ENCODE measurements at places on chromosomes 13 and 19.

DNA sequence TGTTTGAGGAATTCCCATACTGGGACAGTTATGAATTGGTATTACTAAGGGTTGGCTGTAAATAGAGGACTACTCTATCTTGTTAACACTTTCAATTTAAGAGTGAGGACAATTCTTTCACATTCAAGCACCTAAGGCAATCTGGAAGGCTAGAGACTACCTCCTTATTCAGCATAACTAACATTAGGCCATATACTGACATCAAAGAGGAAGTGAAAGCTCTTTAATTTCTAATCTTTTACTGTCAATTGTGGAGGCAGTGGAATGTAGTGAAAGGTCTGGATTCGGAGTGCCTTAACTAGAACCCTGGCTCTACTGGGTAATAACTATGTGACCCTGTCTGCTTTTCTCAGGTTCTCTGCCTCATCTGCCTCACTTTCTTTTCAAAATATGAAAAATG, 134.0 kb downstream of the UFM1 start:
- DNase-seq: no peak

GRCh38 chr13:103326326-103326725, 260.1 kb upstream of the SLC10A2 start:
- no peak for DNase-seq

- DNase-seq: no peak
These were observed 361.6 kb downstream of the TDRD3 start for GRCh38 chr13:60758637-60759036.

DNA sequence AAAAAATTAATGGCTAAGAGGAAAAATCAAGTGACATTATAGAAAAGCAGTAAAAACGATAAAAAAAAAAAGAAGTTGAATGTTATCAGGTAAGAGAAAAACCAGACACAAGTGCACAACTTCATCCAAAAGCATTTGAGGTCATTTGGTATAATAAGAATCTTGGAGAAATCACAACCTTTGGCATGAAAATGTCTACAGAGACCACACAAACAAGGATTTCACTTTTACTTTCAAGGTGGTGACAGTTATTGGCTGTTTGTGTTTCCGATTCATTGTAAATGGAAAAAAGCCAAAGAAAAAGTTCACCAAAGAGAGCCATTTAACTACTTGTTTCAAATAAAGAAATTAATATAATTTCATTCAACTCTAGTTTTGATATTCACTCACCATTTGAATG, 1193.5 kb downstream of the PCDH9 start:
- no peak for DNase-seq

GRCh38 chr13:112117955-112118302, 51.0 kb downstream of the SOX1 start:
- DNase-seq: no peak

DNA sequence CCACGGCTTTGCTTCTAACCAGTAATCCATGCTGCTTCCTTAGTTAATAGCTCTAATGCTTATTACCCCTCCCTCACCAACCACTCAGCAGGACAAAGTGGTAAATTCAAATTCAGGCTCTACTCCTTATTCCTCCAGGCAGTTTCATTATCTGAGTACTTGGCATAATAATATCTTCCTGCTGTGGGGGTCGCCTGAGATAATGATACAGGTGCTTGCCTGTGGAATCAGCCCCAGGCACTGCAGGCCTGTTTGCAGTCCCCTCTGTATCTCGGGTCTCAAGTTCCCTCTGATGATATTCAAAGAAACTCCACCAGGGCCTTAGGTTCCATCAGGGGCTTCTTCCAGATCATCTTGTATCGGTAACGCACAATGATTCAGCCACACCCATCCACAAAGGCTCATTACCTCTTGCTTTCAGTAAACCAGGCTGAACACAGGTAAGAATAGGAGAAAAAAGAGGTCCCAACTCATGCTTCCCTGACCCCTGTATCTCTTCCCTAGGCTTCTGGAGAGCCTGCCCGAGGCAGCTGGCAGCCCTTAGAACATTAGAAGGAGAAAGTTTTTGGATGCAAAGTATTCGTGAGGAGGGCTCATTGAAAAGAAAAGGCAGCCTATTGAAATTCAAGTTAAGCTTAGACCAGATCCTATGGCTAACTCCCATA, 14.3 kb upstream of the FOXO1 start:
- DNase-seq: no peak

DNA sequence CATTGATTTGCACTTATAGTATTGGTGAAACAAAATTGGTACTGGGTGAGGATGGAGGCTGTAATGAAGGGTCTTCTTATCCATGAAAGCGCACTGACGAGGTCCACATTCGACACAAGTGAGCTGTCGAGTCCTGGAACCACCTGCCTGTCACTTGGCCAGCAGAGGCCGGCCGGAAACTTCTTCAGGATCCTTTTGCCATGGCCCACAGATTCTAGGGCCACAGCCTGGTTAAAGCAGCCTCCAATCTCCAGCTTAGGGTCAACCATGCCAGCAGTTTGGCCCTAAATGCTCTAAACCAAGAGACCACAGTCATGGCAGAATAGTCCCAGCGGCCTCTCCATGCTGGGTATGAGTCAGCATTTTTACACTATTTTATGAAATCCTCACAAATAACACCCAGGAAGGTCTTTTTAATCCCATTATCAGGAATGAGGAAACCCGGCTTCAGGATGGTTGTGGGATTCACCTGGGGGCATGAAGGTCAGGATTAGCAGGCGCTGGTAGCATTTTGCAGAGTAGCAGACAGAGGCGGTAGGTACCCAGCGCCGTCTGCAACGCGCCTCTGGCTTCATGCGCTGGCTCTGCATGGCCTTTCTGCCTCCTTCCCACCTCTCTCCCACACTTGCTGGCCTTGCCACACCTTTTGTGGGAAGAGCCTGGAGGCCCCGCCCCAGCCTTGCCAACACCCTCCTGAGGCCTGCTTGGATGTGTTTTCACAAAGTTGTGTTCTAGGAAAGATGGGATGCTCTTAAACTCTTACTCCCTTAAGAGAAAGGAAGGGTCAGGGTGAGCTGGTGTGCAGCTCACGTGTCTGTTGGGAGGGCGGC, 15.2 kb downstream of the GAS6 start:
- DNase-seq: no peak

DNA sequence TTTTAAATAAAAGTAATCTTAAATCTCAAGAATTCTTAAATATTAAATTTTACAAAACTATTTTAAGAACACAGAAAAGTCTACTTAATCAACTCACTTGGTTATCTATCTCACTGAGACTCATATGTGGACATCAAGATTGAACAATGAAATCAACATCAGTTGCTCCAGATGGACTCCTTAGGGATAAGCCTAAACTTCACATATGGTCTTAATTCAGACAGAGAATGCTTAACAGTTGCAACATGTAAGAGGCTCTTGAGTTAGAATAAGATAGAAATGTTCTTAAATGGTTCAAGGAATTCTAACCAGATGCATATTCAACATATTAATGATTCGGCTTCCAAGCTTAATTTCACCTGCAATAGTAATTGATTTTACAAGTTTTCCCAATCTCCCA, 1730.9 kb downstream of the PCDH9 start:
- DNase-seq: peak; percentile 16

GRCh38 chr13:37709318-37709717, 110.8 kb upstream of the POSTN start:
- DNase-seq: no peak

DNA sequence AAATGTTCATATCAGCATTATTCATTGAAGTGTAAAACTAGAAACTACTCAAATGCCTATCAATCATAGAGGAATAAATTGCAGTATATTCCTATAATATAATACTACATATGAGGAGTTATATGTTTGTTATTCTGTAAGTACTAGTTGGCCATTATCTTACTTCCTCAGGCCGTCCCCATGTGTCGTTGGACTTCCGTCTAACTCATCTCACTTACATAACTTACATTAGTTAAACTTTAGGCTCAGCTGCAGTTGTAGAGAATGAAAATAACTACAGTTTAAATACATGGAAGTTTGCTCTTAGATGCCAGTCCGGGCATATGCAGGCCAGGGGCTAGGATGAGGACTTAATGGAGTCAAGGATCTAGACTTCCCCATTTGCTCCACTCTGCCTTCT, 8.6 kb upstream of the EPSTI1 start:
- DNase-seq: no peak

DNA sequence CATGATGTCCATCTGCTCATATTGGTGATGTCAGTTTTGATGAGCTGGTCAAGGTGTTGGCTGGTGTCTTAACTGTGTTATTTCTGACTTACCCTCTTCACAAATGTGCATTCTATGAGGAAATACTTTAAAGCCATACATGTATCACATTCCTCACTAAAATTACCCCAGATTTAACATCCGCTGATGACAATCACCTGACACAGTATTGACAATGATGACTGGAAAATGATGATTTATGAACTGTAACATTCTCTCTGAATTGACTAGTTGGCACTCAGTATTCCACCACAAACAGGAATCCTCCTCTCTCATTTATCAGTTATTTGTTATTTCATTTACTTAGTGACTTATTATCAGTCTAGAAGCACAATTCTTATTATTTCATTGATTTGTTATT, 117.3 kb downstream of the ITGBL1 start:
- no peak for DNase-seq

DNA sequence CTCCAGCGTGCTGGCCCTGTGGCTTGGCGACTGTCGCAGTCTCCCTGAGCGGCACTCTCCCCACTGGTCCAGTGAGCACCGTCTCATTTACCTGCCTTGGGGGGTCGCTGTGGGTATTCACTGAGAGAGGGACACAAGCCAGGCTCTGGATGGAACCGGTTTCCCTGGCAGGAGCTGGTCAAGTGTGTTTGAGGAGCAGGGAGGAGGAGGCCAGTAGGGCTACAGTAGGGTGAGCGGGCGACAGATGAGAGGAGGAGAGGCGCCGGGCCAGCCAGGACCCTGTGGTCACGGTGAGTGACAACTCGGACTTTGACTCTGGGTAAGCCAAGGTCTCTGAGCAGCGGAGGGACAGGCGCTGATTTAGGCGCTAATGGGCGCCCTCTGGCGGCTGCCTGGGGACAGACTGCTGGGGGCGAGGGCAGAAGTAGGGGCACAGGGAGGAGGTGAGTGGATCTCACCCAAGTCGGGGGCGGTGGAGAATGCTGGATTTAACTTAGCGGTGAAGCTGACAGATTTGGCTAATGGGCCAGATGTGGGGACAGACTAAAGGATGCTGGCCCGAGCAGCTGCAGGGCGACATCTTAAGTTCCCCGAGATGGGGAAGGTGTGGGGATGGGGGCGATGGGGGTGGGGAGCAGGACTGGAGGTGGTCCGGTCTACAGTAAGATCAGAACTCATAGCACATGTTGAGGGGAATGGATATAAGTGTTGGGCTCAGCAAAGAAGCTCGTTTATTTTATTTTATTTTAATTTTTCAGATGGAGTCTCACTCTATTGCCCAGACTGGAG, 4.7 kb upstream of the PRMT1 start:
- DNase-seq: no peak

- DNase-seq: no peak
These were observed at the start of gene CRTC1 for GRCh38 chr19:18683109-18683957. Gene CRTC1 (plus strand): TSS chr19:18683680. CDS start chr19:18683703, 23 bp downstream.

DNA sequence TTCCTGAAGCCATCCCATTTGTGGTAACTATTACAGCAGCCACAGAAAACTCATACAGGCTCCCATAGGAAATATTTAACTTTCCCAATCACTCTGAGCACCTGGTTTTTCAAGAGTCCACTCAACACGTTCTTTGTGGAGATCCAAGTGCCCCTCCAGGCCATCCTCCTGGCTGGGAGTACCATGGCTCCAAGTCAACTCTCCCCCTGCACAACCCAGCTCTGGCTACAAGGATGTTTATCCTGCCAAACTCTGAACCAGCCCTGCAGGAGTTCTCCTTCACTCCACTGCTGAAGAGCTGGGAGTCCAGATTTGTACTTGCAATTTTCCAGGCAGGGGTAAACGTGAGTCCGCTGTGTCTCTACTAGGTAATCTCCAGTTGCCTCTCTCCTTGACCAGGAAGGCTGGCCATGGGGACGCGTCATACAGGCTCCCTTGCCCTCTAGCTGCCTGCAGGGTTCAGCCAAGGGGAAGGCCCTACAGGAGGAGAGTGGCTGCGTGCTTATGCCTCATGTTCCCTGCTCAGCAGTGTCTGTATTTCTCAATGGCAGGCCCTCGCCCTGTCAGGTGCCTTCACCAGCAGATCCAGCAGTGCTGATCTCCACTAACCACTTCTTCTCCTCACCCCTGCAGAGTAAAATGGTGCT, 29.9 kb upstream of the ARGLU1 start:
- DNase-seq: no peak

GRCh38 chr13:96503481-96503880, 413.6 kb downstream of the HS6ST3 start:
- DNase-seq: no peak

DNA sequence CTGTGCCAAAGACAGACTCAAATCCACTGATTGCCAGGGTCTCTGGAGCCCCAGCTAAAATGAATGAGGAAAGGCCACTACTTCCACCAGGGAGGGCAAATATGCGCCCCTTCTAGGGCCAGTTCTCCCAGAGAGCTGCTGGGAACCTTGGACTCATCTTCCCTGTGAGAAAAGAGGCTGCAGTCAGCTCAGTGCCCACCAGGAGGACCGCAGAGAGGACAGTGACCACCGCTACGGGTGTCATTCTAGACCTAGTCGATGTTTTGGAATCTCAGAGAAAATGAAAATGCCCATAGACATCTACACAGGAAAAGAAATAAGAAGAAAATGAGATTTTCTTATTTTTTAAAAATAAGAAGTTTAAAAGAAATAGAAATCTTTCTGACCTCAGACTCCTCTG, 235.1 kb downstream of the UQCRFS1 start:
- DNase-seq: no peak

DNA sequence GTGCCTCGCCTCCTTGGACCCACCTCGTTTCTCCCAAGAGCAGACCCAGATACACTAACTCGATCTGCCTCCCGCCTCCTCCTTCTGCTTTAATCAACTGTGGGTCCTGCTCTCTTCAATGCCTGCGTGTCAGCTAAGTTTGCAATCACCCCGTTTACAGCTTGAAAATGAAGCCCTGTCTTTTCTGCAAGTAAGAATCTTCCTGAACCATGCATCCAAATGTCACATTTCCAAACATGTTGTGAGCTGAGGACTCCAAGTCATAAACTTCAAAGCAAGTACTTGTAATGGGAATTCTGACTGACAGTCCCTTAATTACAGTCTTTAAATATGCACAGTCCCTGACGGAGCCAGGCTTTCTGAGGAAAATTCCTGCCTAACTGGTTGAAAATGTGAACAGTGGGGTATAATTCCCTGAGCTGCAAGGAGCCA, 154.9 kb upstream of the UQCRFS1 start:
- no peak for DNase-seq

- no peak for DNase-seq
These were observed 786.2 kb downstream of the SLITRK6 start for GRCh38 chr13:85013006-85013405.

- DNase-seq: no peak
These were observed 33.2 kb downstream of the EFNA2 start for GRCh38 chr19:1318678-1319471.

GRCh38 chr13:110565296-110565695, 3.8 kb upstream of the RAB20 start:
- no peak for DNase-seq

DNA sequence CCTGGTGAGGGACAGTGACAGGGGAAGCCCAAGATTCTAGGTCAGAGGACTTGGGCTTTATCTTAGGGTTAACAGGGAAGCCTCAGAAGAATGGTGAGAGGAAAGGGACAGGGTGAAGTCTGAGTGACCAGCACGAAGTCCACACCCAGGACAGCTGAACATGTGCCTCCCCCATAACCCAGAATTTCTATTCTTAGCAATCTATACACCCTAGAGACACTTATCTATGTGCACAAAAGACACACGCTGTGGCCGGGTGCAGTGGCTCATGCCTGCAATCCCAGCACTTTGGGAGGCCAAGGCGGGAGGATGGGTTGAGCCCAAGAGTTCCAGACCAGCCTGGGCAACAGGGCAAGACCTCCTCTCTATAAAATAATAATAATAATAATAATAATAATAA, 11.1 kb upstream of the OLFM2 start:
- no peak for DNase-seq

Measured in BJ (cell line).